ENCODE measurements at places on chromosomes 7 and 10.

- DNase-seq: no peak
Measured at GRCh38 chr10:123450956-123451605, 215.1 kb upstream of the GPR26 start.

DNA sequence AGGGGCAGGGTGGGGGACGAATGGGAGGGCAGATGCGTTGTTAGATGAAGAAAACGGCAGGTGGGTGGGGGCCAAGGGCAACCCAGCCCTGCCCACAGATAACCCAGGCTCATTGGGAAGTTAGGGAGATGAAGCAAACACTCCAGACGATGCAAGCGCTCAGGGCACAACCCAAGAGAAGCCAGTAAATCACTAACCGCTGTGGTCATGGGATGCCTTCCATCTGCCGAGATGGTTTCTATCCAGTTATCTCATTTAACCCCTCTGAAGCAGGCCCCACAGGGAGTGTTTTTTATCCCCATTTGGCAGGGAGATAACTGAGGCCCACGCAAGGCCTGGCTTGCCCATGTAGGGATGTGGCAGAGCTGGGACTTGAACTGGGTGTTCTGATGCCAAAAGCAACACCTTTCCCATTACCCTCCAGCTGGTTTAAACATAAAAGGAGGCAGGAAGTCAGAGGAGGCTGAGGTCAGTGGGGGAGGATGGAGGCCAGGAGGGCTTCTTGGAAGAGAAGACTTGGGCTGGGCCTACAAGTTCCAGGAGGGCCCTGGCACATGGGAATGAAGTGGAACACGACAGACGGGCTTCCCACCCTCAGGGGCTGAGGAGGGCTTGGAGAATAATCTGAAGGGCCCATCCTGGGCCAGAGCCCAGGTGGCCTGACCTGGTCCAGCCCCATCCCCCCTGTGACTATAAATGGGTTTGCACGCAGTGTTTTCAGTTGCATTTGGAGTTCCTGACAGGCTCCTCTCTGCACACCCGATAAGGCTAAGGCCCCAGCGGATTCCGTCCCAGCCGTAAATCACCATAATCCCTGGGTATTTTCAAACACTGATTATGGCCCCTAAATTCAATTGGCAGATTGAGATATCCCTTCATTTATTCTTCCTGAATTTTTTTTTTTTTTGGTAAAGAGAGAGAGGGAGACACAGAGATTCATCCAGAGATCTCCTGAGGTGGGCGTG lies 80.9 kb downstream of the NEURL1 start:
- no peak for DNase-seq

DNA sequence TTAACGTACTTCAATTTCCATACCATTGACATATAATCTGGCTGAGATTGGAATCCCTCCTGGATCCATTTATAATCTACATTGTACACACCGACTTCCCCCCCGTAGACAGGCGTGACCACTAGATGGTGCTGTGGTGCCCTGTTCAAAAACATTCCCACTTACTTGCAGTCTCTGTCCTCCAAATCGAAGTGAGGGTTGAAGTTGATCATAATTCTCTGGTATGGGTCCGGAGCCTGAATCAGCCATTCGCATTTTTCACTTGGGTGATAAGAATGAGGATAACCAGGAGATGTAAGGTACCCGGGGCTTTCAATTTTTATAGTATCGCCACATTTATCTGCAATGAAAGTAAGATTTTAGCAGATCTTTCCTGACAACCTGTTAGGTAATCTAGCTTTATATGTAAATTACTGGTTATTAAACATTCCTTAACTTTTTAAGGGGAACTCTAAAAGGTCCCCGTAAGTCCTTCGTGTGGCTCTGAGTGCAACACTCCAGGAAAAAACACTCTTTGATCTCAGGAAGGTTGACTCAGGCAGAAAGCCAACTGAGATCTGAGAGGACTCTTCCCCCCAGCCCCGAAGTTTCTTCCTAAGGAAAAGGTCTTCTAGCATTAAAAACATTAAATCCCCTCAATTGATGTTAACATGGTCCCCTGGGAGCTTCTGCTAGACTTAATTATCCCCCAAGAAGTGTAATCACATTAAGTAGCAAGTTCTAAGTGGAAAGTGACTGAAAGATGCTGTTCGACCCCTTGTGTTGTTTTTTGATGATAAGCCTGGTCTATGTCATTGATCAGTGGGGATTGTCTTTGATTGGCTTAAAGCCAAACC lies 3.7 kb downstream of the NRP1 start:
- peak; percentile 75 for DNase-seq

DNA sequence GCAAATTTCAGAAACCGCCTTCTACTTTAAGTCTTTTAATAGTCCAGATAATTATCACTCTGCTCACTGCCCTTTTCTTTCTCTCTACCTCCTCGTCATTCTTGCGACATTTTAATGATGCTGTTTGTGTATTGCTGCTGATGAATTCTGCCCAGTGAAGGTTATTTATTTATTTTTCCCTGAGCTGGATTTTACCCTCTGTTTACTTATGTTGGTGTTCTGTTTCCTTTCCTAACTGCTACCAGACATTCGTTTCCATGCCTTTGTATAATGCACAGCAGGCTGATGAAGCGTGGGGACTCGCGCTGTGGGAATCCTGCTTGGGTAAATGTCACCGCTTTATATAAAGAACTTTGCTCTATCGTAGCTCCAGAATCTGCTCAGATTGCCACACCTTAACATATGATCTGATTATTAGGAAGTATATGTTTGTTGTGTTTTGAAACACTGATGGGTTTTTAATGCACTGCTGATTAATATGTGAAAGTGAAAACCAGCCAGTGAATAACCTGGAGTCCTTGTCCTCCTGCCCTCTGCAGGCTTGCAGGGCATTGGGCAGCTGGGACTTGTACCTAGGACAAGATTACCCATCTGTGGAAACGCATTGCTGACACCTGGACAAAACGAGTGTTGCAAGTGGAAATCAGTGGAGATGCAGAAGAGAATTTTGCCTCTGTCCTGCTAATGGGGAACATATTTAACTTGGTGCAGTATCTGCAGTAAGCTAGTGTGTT lies 291.5 kb downstream of the SDK1 start:
- DNase-seq: no peak

- DNase-seq: no peak
Measured at GRCh38 chr10:52215745-52216361, 98.2 kb upstream of the DKK1 start.

DNA sequence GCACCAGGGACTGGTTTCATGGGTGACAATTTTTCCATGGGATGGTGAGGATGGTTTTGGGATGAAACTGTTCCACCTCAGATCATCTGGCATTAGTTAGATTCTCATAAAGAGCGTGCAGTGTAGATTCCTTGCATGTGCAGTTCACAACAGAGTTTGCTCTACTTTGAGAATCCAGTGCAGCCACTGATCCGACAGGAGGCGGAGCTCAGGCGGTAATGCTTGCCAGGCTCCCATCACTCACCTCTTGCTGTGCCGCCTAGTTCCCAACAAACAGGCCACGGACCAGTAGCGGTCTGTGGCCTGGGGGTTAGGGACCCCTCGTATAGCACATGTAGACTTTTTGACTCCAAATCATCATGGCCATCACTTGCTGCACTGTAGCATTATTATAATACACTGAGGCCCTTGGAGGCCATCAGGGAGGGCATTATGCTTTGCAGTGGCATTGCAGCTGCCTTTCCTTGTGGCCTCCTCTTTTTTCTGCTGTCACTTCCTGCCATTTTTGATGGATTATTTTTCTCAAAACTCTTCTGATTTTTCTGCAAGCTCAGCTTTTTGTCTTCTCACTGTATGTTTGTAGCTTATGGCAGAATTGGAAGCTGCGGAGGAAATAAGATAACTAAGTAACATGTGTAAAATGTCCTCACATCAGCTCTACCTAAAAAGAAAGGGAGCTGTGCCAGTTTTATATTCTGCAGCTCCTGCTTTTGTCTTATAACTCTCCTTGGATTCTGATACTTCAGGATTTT lies 18.5 kb downstream of the CSGALNACT2 start:
- no peak for DNase-seq

All from fibroblast of skin of left biceps (primary cell).